Activated CD4-positive, alpha-beta memory T cell treated with anti-CD3 and anti-CD28 coated beads for 36 hours (primary cell): ENCODE measurements at places on chromosomes 5 and 9. TPM values are rescaled to one million over a fixed set of nuclear protein-coding genes. Genes with fewer than 3 reads are reported as not detected.

Gene PCA3
- total RNA-seq, result not detected

Gene ZFP37
- 1.1 TPM for total RNA-seq

- no peak for DNase-seq
Measured at GRCh38 chr5:67765697-67766096, 449.9 kb upstream of the PIK3R1 start.

Gene LSM11
- 8.0 TPM for total RNA-seq

DNA sequence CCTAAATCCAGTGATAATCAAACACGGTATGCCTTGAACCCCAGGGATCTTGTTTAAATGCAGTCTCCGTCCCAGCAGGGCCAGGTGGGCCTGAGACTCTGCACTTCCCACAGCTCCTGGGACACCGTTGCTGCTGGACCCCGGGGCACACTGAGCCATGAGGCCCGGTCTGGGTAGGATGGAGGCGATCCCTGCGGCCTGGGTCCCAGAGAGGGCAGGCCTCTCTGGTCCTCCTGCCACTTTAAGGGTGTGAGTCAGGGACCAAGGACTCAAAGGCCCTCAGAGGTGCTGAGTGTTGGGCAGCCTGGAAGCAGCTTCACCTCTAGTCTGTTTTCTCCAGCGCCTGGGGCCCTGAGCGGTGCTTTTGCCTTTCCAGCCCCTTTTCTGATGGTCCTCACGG is 34.1 kb upstream of the SLC9A3 start:
- DNase-seq, result peak; percentile 6
